Upper lobe of right lung (tissue), 1 donor: ENCODE measurements at places on chromosomes 1 and 21.

DNA sequence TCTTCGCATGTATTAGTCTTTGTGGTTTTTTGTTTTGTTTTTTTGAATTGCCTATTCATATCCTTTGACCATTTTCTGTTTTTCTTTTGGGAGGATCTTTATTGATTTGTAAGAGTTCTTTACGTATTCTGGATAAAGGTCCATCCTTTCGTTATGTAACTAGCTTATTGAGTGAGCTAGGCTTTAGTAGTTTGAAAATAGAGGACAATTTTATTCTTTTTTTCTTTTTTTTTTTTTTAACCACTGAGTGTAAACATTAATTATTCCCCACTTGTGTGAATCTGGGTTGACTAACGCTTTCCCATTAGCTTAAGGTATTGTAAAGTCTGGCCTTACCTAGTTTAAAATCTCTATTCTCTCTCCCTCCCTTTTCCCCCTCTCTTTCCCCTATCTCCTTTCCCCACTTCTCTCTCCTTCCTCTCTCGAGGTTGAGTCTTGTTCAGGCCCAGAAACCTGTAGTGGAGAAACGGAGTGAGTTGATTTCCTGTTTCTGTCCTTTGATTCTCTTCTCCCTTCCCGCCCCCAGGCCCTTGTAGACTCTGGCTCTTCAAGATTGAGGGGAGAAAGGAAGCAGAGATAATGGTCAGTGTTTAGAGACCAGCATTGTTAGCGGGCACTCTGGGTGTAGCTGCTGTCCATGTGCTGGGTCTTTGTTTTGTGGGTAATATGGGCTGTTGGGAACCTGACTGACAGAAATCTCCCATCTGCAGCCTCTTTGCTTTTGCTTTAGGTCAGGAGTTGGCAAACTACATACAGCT lies 1.5 kb downstream of the MORC3 start:
- no peak for DNase-seq

DNA sequence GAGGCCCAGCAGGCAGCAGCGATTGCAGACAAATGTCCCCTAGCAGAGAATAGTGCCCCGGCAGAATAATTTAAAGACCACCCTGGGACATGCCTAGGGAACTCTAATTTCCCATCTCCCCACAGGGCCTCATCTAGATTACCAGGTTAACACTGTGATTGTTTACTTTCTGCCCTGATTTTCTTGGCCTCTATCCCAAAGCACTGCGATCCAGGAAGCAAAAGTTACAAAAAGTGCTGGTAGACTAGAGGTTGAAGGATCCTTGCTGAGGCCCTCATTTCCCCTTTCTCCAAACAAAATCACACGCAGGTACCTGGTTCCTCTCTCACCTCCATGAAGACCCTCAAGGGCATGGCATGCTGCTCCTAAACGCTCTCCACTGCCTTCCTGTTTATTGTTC lies 229.7 kb downstream of the C1orf94 start:
- DNase-seq = no peak

DNA sequence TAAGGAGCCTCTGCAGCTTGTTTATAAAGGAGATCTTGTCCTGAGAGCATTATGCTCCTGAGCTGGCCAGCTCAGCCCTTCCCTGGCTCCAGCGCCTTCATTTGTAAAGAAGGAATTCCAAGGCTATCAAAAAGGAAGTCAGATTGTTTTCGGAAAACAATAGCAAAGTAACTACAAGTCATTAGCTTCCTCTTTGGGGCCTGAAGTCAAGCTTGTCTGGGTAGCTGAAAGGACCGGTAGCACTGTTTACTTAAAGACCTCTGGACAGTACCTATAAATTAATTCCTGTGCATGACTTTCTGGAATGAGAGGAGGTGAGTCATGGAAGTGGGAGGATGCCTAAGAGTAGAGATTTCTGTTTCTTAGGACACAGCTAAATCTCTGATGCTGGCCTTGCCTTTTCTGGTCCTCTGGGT lies 20.7 kb upstream of the GJA5 start:
- no peak for DNase-seq

DNA sequence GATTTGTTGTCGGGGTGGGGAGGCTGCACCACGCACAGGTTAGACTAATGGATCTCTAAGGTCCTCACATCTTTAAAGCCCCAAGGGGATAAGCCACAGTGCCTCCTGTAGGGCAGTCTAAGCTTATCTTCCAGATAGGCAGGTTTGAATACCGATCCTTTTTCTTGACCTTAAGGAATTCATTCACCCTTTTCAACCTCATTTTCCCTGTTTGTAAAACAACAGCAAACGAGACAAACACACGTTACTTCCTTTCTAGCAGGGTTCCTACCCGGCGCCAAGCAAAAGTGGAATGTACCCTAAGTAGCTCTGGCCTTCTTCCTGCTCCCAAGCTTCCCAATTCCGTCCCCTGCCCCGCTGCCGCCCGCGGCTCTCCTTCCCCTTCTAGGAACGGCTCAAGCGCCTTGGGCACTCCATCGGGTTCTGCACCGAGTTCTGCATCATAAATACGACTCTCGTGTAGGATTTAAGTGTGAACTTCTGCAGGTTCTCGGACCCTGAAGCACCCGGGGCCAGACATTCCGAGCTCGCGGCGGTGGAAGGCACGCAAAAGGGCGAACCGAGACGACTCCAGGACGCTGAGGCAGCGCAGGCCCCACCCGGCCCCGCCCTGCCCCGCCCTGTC lies 548 bp upstream of the CDC20 start:
- no peak for DNase-seq

GRCh38 chr1:7644086-7644485 lies 127.0 kb upstream of the VAMP3 start:
- no peak for DNase-seq

DNA sequence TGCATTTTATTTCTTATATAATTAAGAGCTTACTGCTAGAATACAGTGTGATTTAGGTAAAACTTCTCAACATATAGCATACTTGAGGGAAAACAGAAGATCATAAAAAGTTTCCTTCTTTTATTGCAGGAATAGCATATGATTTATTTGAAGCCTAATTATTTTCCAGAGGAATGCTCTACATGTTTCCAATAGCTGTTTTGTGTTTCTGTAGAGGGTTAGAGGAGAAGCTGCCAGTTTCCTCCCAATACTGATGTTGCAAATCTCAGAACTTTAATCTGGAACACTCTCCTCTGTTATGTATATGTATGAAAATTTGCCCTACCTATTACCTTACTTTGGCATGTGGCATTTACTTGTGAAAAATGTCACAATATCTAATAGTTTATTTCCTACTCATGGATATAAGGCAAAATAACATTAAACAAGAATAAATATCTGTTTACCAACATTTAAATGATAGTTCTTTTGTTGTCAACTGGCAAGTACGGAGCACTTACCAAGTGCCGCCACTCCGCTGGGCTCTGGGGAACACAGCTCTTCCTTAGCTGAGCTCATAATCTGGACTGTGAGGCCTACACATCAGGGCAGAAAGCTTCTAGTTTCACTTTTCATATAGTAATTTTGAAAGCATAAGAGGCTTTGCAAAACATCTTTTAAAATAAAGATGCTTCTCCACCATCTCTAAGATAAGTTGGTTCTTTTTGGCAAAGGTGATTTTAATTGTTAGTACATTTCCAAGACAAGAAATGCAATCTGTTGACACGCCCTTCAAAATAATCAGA lies 239.8 kb upstream of the C1orf105 start:
- DNase-seq = peak; percentile 59

DNA sequence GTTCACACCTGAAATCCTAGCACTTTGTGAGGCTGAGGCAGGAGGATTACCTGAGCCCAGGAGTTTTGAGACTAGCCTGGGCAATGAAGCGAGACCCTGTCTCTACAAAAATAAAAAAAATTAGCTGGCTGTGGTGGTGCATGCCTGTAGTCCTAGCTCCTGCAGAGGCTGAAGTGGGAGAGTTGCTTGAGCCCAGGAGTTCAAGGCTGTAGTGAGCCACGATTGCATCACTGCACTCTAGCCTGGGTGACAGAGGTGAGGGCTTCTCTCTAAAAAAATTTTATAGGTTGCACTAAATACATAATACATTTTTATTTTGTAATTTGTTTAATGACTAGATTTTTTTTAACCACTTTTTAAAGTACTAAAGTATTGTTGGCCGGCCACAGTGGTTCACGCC lies 6.1 kb downstream of the PARK7 start:
- no peak for DNase-seq

DNA sequence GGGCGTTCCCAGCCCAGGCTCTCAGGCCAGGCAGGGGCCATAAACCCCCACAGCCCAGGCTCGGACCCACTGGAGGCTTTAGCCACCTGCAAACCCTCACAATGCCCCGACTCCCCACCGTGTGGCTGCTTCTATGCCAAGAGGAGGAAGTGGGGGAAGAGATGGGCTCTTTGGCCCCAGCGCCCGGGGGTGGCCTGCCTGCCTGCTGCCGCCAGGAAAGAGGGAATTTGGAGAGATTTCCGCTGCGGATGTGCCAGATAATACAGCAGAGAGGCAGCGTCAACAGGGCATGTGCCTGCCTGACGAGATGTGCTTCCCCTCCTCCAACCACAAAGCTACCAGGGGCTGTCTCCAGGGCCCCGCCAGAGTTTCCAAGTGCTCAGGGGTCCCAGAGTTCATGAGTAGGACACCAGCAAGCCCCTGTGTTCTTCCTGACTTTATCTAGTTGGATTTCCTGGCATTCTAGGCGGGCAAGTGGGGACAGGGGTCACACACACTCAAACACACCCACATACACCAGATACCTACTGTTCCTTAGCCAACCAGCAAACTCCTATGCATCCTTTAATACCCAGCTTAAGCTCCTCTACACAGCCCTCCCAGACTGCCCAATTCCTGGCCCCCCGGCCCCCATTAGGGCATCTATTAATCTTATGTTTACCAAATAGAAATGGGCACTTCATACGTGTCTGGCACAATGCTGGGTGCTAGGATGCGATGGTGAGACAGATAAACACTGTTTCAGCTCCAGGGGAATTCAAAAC lies 14.1 kb downstream of the EPHA2 start:
- no peak for DNase-seq

GRCh38 chr21:15208786-15209185 lies 144.0 kb upstream of the NRIP1 start:
- DNase-seq = no peak

DNA sequence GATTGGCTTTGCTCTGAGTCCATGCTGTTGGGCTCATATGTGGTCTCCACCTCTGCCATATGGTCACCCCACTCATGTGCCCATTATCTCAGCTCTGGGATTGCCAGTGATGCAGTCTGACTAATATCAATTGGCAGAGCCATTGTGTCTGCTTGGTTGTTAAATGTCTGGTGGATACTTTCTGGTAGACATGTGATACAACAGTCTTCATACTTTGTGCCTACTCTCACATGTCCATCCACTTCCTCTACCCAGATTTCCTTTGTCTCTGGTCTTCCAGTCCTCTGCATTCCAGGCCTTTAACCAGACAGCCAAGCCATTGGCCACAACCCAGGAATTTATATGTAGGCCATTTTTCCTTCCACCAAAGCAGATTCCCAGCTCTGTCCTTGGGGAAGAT lies 30.8 kb upstream of the DIPK1A start:
- no peak for DNase-seq

DNA sequence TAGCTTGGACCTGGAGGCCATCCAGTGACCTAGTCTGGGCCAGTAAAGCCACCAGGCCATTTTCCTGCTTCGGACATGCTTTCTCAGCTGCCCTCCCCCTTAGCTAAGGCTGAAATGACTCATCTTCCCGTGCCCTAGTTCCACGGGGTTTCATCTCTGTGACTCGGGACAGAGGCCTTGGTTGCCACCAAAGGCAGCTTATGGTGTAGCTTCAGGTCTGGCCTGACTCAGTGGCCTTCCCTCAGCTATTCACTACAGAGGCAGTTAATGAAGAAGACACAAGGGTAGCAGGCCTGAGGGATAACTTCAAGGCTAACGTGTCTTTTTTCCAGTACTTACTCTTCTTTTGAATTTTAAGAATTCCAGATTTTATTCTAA lies 82.4 kb downstream of the PBX1 start:
- no peak for DNase-seq

DNA sequence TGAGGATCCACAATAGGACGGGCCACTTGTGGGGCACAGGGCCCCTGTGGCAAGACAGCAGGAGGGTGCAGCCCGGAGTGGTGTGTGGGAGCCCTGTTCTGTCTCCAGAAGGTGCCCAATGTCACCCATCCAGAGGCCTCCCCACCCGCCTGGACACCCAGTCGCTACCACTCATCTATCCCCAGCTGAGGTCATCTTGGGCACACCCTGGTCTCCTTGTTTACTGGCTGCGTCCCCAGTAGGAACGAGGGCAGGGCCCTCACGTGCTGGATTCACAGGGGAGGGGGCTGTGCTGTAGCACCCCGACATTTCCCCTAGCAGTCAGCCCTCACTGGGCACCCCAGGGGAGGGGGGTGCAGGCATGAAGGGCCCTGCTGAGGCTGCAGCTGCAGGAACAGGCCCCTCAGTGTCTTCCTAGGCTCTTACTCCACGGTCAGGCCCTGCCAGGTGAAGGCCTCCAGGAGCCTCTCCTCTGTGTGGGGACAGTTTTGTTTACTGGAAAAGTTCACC lies 2.3 kb upstream of the TNNT2 start:
- no peak for DNase-seq

- DNase-seq = no peak
Observed at GRCh38 chr1:13450204-13450603, 40.0 kb downstream of the PRAMEF20 start.

DNA sequence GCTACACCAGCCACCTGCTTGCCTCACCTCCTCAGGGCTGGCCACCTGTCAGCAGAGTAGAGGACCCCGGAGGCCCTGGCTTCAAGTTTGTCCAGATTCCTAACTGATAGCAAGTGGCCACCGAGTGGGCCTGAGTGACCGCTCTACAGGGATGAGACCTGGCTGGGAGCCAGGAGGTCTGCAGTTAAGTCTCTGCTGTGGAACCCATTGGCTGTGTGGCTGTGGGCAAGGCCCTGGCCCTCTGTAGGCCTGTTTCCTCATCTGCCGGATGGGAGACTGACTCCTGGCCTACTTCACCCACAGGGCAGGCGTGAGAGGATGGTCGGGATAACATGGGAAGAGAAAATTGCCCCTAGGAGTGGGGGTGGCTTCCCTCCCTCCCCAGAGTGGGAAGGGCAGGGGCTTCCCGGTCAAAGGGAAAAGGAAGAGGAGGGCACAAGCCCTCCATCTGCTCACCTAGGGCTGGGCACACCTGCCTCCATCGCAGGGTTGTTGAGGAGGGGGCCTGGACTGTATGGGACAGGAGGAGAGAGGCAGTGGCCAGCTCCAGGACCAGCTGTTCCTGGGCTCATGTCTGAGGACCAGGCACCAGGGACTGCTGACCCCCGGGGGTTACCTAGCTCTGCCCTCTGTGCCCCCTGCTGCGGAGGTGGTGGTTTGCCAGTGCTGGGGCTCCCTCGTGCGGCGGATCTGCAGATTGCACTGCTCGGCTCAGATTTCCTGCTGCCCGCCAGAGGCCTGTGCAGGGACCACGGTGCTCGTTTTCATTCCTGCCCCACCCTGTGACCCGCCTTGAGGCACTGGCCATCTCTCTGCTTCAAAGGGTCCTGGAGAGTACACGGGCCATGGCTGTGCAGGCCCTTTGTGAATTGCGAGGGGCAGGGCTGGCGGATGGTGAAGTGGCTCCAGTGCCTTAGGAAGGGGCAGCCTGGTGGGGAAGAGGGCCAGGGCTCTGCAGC lies 9.1 kb upstream of the MTFR1L start:
- peak; percentile 86 for DNase-seq

- DNase-seq = no peak
Observed at GRCh38 chr21:38267991-38268863, 11.4 kb downstream of the KCNJ15 start.

- no peak for DNase-seq
Observed at GRCh38 chr21:44802396-44803153, 955 bp upstream of the UBE2G2 start.

- DNase-seq = no peak
Observed at GRCh38 chr1:56169856-56170255, 409.5 kb downstream of the PLPP3 start.
